ENCODE measurements at places on chromosomes 3 and 15. TPM values are rescaled to one million over a fixed set of nuclear protein-coding genes. Genes with fewer than 3 reads are reported as not detected.
A peak's percentile ranks its signal among the peaks of the same experiment; 100 is the strongest.

C3orf85 gene
- not detected for total RNA-seq

DNA sequence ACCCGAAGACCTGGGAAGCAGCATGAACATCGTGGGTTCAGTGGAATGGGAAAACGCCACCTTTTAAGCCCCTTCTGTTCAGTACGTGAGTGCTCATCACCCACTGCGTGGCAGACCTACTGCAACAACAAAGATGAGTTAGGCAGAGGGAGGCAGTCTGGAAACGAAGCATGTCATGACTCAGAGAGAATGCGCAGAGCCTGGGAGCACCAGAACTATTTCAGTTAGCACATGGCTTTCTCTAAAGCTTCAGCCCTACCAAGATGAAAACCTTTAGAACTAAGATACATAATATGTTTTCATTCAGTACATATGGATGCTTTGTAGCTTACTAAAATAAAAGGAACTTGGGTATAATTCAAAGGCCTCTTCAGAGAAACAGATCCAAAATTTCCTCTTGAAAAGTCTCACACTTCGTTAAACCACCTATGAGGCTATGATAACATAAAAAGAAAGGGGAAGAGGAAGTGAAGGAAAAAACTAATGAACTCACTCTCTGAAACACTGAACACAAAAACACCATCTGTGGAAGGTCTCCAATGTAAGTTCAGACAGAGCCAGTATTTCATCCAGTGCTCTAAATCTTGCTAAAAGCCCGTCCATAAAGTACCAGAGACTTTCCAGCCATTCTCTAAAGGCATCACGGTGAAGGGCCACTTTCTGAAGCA, 140.1 kb downstream of the OCA2 start:
- DNase-seq: no peak

- peak; percentile 70 for DNase-seq
These were observed 7.2 kb downstream of the FAH start for GRCh38 chr15:80159811-80160569.

DNA sequence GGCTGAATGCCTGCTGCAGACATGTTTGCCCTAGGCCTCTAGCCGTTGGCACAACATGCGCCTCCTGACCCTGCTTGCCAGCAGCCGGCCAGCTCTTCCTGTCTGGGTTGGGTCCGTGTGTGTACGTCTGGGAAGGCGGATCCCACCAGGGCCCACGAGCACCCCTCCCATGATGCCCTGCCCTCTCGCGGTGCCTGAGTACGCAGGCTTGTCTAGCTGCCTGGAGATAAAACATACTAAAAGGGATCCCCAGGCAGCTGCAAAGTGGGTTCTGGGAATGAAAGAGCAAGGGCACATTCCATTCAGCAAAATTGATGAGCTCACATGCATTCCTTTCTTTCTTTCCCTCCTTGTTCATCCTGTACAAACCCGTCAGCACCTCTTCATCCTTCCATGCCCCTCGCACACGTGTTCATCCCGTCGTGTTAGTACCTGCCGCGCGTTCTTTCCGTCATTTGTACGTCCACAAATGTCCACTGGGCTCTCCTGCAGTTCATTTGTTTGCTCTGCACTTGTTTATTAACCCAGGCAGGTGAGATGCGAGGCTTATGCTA, 74.3 kb downstream of the FBLN2 start:
- no peak for DNase-seq

Measured in fibroblast of the aortic adventitia (primary cell).